ENCODE measurements at places on chromosomes 6 and 20.

- DNase-seq = no peak
Measured at GRCh38 chr6:10791673-10792072, 44.1 kb downstream of the TMEM14B start.

DNA sequence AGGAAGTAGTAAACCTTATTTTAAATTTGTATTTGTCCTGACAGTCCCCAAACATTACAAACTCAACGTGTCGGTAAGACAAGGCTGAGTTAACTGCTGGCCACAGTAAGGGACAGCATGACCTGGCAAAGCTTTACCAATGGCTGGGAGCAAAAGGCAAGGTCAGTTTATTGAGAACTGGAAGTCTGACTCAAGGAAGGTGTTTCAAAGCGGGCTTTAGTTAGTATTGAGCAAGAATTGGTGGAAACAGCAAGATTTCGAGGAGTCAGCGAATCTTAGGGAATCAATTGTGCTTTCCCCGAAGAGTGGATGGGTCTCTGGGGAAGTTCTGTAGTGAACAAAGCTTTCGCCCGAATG, 885 bp upstream of the GZF1 start:
- DNase-seq = peak; percentile 49

DNA sequence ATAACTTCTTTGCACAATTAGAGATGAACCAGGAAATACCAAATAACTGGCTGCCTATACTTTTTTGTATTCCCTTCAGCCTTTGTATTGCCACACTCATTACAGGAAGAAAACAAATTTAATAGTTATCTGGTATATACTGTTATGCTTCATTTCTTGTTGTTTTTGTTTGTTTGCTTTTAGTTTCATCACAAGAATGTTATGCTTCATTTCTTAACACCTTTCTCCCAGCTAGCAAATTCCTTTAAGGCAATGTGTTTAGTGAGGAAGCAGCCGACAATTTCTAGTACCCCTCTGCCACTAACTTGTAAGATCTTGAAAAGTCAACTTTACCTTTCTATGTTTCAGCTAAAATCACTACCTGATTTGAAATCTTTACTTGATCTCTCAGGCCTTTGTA, 1.4 kb downstream of the NCOA6 start:
- DNase-seq = peak; percentile 7

DNA sequence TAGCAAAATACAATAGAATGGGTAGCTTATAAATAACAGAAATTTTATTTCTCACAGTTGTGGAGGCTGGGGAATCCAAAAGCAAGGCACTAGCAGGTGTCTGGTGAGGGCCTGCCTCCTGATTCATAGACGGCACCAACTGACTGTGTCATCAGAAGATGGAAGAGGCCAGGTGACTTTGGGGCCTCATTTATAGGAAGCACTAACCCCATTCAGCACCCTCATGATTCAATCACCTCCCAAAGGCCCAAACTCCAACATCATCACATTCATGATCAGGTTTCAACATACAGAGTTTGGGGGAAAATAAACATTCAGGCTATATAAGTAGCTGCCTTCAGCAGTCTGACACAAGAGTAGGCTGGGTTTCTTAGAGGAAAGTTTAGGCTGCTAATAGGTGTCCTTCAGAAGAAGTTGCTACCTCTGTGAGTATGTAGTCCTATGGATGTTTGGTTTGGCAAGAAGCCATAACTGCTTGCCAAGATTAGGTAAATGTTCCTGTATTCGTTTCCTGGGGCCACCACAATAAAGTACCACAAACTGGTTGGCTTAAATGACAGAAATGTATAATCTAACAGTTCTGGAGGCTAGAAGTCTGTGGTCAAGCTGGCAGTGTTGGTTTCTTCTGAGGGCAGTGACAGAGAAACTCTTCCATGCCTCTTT, 48.8 kb downstream of the NT5E start:
- peak; percentile 43 for DNase-seq

GRCh38 chr20:12248481-12248880, 330.8 kb downstream of the BTBD3 start:
- no peak for DNase-seq

GRCh38 chr6:80550281-80550680, 443.8 kb downstream of the BCKDHB start:
- peak; percentile 39 for DNase-seq
